ENCODE measurements at places on chromosomes 12 and 14.

- DNase-seq, result peak; percentile 34
Measured at GRCh38 chr12:39990122-39991101, 115.5 kb downstream of the SLC2A13 start.

DNA sequence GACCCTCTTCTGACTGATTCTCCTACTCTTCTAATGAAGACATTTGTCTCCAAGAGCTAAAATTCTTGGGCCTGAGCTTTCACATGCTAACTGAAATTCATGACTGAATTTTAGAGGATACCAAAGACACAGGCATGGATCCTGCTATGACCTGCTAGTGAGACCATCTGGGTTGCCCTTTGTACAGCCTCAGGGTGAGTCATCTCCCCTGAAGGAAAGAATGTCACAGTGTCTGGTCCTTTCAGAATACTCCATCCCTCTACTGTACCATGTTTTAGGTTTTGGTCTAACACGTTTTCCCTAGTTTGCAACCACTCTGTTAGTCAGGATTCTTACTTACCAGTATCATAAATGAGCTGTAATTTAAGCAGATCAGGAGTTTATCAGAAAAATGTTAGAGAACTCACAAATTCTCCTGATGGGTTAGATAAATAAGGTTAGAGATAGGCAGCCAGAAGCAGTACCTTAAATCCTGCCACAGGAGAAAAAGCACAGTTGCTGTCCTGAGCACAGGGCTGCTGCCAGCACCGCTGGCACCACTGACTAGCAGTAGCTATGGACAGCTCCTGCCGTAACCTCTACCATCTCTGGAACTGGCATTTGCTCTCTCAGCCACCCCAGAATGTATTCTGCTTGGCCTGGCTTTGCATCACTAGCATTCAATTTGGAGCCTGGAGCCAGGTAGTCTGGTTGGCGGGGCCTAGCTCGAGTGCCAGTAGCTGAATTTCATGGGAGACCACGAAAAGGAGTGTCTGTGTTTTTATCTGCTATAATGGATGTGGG, 127.6 kb downstream of the ANO6 start:
- peak; percentile 64 for DNase-seq

DNA sequence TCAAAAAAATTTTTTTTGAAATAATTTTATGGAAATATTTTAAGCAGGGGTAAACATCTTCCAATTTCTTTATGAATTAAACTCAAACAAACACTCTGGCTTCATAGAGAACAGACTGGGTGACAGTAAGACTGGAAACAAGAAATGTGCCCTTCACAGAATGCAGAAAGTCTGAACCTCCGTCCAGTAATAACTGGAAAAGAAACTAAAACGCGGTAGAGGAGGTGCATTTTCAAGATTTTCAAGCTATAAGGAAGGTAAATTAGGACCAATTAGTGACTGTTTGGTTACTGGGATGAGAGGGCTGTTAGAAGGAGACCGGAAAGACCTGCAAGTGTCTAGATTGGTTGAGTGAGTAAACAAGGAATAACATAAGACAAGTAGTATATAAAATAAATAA, 245.7 kb downstream of the CEP128 start:
- DNase-seq, result no peak

DNA sequence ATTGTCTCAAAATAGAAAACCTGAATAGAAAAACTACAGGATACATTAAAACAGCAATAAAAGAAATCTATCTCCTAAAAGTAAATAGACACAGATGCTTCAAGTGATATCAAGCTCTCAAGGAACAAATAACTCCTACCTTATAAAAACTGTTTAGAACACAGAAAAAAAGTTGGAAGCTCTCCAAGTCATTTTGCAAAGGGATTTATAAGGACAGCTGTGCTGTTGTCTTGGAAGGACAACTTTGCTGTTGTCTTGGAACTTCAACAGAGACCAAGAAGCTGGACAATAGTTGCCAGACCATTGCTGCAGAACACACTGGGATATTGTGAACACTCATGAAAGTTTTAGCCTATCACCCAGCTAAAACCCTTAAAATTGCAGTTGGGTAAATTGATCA, 780.7 kb downstream of the FLRT2 start:
- DNase-seq, result peak; percentile 1

DNA sequence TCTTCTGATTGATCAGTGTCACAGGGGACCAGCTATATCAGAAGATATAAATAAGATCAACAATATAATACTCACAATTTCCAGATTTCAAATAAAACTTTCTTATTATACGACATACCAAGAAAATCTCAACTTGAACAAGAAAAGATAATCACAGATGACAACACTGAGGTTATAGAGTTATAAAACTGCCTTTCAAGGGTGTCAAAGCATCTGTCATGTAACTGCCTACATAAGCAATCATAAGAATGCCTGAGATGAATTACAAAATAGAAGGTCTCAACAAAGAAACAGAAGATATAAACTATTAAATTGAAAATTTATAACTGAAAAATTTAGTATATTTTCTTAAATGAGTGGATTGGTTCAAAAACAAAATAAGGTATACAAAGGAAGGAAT, 659.2 kb downstream of the SLC16A7 start:
- DNase-seq, result no peak
